ENCODE measurements at places on chromosomes 4 and X.
A peak's percentile ranks its signal among the peaks of the same experiment; 100 is the strongest.

GRCh38 chr4:116480546-116480945 is 604.8 kb downstream of the TRAM1L1 start:
- DNase-seq: no peak

- DNase-seq: peak; percentile 92
Measured at GRCh38 chrX:37993837-37994619, 12.3 kb upstream of the SYTL5 start.

- no peak for DNase-seq
Measured at GRCh38 chr4:145061318-145061920, 36.6 kb downstream of the ANAPC10 start.

GRCh38 chr4:41012293-41012692 is 202.0 kb downstream of the APBB2 start:
- DNase-seq: no peak

Measured in NCI-H2029 (cell line).